ENCODE measurements at places on chromosomes 1 and 21.

GRCh38 chr1:239802275-239802674, 289.4 kb upstream of the FMN2 start:
- DNase-seq: no peak

DNA sequence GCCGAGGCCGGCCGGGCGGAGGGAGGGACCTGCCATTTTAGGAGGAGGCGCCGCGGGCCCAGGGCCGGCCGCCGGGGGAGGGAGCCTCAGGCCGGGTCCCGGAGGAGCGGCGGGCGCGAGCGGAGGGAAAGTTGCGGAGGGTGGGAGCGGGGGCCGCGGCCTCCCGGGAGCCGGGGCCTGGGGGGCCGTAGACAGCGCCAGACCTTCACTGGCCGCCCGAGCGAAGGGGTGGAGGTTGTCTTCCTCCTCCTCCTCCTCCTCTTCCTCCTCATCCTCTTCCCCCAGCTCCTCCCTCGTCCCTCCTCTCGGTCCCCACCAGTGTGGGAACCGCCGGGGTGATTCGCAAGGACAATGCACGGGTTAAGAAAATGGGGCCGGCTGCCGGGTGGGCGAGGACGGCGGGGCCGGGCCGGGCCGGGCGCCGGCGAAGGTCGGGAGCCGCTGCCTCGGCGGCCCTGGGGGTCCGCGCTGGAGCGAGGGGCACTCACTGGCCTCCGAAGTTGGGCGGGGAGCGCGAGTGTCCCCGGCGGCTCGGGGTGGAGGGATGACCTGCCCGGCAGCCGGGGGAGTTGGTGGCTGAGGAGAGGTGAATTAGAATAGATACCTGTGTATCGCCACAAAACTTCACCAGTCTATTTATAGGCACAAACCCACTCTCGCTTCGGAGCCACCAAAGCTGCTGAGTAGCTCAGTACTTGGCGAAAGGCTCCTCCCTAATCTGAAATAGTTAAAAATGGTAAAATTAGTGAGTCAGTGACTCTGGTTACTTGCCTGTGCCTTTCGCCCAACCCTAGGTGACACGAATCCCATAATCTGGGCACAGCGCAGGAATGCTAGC, 1.3 kb downstream of the DYRK1A start:
- no peak for DNase-seq

GRCh38 chr21:43658769-43659135, 536 bp downstream of the HSF2BP start:
- no peak for DNase-seq

GRCh38 chr1:224733027-224733911, 117.2 kb downstream of the CNIH3 start:
- no peak for DNase-seq

DNA sequence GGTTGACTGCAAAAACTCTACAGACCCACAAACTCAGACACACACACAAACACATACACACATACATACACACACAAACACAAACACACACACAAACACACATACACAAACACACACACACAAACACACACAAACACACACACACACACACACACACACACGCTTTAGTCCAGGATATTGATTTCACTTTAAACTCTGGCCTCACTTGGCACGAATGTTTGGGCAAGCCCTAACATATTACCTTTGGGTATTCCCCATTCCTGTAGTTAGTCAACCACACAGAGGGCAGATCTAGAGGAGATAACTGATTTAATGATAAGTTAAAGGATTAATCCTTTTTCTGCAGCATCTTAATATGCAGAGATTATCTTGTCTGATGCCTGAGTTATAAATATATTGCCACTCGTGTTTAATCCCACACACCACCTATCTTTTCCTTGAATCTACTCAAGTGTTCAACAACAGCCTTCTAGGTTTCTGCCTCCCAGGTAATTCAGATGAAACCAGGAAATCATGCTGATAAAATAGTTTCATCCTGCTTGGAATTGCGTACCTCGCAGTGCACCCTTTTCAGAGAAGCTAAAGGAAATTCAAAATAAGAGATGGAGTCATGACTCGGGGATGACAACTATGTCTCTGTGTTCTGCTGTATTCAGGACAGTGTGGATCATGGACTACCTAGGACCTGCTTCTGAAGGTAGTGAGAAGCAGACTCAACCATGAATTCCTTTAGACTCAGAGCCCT, 14.5 kb upstream of the RUNX1 start:
- DNase-seq: no peak

- DNase-seq: no peak
Observed at GRCh38 chr1:169326956-169327268, 40.7 kb downstream of the NME7 start.

DNA sequence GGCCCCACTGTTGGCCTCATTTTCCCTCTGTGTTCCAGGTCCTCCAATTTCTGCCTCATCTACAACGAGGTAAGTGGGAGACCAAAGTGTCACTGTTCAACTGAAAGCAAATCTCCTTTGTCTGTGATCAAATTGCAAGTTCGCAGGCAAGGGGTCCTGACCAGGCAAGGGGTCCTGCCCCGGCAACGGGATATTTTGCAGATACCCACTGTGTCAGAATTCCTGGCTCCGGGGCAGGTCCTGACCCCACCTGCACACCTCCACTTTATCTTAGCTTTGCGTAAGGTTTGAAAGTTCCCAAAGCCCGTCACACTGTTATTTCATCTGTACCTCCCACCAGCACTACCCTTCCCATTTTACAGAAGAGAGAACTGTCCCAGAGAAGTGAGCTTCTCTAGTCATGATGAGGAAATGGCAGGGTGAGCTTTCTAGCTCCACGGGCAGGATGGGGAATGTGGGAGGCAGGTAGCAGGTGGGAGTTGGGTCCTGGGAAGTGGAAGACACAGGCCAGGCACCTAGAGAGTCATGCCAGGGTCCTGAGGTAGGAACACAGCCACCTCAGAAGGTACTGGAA, 32.0 kb upstream of the CSF1 start:
- DNase-seq: no peak

DNA sequence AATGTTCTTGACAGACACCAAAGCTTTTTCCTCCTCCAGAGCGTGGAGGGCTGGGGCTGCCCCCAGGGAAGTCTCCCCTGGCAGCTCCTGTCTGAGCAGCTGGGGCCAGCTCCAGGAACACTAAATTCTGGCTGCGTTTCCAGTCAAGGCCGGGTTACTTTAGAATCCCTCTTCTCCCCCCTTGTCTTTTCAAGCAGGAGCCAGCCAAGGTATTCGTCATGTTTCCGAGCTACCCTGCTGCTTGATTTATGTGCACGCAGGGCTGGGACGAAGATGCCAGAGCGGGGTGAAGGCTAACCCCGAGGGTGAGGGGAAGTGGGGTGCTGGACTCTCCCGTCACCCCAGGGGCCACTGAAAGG, 68.1 kb upstream of the ANGPTL1 start:
- DNase-seq: no peak

DNA sequence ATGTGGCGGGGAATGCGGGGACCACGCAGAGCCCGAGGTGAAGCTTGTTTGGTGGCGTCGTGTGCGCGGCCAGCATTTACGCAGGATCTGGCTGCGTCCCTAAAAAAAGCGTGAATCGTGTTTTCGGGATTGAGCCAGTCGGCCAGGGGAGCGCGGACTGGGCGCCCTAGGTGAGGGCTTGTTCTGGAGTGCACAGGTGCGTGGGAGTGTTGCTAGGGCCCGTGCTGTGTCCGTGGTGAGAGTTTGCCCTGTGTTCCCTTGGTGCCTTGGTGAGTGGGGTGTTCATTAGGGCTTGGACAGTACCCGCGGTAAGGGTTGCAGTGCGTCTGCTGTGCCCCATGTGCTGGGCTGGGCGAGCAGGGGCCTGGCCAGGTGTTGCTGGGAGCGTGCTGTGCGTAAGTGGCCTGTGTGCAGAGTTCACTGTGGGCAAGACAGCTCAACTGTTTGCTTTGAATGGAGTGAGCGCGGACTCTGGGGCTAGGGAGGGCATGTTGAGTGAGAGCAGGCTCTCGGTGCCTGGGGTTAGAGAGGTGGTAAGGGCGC, 673 bp downstream of the CD46 start:
- DNase-seq: no peak

- DNase-seq: no peak
Observed at GRCh38 chr21:44415073-44416025, 40.0 kb upstream of the LRRC3 start.

DNA sequence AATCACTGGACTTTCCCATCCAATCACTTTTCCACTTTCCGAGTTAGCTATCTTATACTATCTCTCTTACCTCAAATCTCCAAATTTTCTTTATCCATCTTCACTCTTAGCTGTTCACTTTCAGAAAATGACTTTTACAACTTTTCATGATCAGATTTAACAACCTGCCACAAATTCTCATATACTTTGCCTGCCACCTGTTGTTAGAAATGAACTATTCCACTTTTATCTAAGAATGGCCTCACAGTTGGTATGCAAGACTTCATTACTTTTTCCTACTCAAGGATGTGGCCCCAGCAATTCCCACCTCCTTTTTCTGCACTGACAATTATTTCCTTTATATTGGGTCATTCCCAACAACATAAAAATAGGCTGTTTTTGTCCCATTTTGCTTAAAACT, 93.6 kb upstream of the DEPDC1 start:
- DNase-seq: no peak

GRCh38 chr1:36964830-36965229, 69.5 kb downstream of the GRIK3 start:
- DNase-seq: no peak

DNA sequence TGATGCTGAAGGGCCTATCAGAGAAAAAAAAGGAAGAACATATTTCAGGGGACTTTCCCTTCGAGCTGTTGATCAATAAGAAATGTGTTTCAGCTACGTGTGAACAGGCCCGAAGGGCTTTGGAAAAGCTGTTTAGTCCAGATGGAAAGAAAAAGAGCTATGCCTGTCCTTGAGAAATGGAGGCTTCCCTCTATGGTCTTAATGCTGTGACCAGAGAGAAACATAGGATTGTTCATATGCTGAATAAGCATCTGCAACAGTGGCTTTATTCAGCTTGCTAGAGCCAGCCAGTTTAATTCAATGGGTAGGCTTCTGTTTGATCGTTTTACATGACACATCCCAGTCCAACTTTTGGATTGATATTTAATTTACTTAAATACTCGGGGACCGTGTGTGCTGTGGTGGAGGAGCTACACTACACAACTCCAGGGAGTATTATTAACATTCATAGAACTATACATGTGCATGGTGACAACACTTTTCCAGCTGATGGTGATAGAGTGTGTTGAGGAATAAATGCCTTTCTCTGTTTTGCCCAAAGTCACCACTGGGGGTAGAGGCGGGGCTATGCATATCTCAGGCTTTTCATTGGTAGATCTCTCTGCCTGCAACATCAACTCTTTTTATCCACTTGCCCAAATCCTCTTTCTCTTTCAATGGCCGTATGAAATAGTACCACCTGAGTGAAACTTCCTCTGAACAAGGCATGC, 106.7 kb upstream of the C8B start:
- no peak for DNase-seq

GRCh38 chr1:234216116-234216703, 157.0 kb upstream of the COA6 start:
- DNase-seq: no peak

DNA sequence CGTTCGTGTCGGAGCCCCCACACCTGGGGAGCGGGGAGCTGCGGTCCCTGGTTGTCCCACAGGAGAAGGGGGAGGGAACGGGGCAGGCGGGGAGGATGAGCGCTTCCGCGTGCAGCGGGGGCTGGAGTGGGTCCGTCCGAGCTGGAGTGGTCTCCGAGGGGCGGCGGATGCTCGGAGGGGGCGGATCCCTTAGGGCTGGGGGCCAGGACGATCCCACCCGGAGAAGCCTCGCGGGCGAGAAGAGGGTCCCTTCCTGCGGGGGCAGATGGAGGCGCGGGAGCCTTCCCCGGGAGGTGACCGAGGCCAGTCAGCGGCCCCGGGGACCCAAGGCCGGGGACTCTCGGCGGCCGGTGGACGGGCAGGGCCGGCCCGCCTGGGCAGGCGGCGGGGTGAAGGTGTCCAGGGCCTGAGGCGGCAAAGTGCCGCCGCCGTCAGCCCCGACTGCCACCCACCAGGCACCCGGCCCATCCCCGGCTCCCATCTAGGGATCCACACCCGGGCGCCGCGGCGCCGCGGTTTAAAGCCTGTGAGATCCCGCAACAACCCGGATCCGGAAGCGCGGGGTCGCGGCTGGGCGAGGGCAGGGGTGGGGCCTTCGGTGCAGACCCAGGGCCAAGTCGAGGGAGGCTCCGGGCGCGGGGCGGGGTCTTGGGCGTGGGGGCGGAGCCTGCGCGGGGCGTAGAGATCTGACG, 5.3 kb upstream of the CCDC27 start:
- DNase-seq: peak; percentile 77

- DNase-seq: no peak
Observed at GRCh38 chr1:192256674-192257334, 60.0 kb upstream of the RGS21 start.

GRCh38 chr1:227782226-227782625, 33.2 kb upstream of the PRSS38 start:
- DNase-seq: no peak

DNA sequence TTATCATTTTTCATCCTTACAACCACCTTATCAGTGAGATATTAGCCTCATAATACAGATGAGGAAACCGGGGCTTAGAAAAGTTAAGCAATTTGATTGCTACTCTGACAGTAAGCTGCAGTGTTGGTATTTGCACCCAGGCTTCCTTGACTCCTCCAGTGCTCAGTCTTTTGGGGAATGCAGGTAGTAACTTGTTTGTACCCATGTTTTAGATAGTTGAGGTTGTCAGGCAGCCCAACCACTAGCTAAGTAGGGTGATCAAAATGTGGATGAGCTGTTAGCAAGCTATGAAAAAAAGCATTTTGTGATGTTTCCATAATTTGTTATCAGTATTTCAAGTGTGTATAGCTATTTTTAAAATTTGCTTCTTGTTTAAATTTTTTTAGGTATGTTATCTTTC, 80.8 kb downstream of the SASS6 start:
- no peak for DNase-seq

DNA sequence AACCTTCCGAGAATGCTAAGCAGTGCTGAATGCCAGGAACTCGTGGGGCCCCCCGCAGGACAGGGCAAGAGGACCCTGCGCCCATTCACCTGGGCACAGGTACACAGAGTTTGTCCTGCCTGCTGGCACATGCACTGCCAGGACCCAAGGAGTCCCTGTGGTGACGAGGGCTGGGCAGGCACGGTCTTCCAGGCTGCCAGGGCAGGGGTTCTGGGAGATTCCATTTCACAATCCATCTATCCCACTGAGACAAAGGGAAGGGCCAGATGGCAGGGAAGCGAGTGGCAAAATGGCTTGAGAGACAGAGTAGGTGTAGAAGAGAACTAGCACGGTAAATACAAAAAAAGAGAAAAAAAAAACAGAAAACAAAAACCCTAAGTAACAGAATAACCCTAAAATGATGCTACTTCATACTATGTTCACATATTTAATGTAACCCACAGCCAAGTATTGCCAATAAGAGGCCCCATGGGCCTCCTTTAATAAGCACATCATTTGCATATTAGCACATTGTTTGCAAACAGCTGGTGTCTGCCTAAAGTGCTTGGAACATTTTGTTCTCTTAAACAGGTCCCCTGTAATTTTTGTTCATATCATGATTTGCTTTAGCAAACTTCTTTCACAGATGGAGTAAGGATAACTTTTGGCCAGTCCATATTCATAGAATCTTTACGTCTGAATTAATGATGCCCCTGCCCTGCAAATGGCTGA, 83.8 kb downstream of the STUM start:
- DNase-seq: no peak

DNA sequence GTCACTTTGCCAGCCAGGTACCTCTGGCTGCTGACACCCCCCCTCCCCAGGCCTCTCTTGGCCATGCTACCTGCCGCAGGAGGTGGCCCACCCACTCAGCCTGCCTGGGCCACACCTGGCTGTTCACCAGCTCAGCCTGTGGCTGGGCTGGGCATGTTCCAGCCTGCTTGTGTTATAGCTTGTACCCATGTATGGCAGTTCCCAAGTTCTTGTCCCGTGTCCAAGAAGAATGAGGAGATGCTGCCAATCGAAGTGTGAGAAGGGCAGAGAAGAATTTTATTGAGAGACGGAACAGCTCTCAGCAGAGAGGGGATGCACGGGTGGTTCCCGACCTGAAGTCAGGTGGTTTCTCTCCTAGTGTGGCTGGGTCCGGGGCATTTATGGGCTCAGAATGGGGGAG, 3.9 kb upstream of the MMEL1 start:
- no peak for DNase-seq

Data from effector memory CD4-positive, alpha-beta T cell (primary cell).